Lung (tissue), 17 donors: ENCODE measurements at places on chromosomes 4 and X.

GRCh38 chr4:176377780-176378179, 58.0 kb downstream of the SPCS3 start:
- DNase-seq = peak; percentile 10

DNA sequence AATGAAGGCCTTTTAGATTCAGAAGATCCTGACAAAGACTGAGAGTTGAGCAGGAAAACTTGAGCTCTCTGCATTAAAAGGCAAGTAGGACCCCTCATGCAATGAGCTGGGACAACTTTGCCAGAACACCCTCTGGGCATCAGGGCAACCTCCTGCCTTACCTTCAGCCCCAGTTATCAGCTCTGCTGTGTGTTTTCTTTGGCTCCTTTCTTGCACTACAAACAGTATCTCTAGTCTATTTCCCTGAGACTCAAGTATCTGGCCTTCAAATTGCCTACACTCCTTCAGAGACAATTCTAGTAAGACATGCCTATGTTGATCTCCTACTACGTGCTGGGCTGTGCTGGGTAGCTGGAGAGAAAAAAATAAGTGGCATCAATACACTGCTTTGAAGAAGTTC, 192.2 kb downstream of the MID1IP1 start:
- DNase-seq = no peak

- DNase-seq = peak; percentile 37
Measured at GRCh38 chr4:8607603-8608481, 15.3 kb downstream of the CPZ start.

DNA sequence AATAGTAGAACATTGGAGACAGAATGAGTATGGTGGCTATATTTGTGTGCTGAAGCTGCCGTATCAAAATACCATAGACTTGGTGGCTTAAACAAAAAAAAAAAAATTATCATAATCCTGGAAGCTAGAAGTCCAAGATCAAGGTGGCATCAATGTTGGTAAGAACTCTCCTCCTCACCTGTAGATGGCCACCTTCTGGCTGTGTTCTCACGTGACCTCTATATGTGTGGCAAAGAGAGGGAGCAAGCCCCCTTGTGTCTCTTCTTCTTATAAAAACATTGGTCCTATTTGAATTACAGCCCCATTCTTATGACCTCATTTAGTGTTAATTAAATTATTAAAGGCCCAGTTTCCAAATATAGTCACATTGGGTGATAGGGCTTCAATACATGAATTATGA, 1640.9 kb upstream of the PCDH7 start:
- DNase-seq = no peak

DNA sequence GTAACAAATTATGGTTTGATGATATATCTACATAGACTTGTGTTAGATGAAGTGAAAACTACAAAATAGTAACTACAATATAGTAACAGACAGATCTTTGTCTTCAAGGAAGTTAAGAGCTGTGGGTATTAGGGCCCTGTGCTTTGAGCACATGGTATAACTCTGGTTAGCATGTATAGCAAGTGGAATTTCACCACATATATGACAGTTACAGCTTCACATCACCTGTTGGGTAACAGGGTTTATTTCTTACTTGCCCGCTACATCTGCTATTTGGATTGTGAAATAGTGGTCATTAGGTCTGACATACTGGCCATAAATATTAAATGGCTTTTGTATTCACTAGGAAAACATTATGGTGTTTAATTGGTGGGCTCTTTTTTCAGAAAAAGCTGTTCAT, 20.2 kb downstream of the OFD1 start:
- no peak for DNase-seq

GRCh38 chrX:18654875-18655836, 16.8 kb downstream of the RS1 start:
- no peak for DNase-seq

DNA sequence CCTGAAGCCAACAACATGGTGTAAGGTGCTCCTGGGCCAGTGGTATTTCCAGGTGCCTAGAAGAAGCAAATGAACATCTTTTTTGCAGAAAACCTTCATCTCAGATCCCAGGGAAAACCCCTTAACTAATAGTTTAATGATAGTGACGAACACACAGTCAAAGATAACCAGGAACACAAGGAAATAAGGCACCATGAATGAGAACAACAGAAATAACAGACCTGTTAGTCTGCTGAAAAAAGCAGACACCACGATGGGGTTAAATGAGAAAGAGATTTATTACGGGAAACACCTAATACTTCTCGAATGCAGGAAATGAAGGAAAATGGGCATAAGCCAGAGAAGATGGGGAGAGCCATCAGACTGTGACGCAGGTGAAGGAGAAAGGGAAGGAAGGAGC, 30.6 kb upstream of the WWC2 start:
- DNase-seq = no peak

- no peak for DNase-seq
Measured at GRCh38 chr4:77175201-77175611, 18.2 kb downstream of the CCNG2 start.

DNA sequence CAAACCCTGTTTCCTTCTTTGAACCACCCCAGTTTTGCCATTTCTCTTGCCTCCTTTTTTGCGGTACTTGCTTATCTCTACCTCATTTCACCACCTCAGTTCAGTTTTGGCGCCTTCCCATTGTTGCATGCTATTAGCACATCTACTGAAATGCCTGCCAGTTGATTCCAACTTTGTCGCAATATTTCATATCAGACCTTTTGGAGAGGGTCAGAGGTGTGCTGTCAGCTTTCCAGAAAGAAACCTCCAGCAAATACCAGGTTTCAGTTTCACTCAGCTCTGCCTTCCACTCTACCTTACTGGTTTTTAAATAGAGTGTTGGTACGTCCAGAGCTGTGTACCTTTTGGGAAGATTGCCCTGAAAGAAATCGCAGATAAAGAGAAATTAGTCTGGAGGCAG, 91.9 kb upstream of the CPEB2 start:
- no peak for DNase-seq

DNA sequence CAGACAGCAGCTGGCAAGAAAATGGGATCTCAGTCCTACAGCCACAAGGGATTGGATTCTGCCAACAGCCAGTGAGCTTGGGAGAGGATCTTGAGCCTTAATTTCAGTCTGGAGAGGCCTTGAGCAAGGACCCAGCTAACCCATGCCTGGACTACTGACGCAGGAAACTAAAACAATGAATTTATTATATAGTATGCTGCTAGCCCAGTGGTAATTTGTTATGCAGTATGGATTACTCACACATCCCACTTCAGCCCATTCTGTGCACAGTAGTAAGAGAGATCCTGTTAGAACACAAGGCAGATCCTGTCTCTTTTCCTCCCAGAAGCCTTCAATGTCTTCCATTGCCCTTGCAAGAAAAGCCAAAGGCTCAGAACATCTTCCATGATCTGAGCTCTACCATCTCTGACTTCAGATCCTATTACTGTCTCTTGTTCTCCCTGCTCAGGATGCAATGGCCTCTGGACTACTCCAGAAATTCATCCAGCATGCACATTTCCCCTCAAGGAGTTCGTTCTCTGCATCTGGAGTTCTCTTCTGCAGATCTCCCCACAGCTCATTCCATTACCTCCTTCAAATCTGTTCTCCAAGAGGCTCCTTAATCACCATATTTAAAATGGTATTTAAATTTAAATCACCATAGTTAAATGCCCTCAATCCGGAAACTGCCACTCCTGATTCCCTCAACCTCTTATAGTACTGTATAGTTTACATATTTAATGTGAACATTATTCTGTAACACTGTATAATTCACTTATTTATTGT, 27.6 kb downstream of the SMIM20 start:
- no peak for DNase-seq

DNA sequence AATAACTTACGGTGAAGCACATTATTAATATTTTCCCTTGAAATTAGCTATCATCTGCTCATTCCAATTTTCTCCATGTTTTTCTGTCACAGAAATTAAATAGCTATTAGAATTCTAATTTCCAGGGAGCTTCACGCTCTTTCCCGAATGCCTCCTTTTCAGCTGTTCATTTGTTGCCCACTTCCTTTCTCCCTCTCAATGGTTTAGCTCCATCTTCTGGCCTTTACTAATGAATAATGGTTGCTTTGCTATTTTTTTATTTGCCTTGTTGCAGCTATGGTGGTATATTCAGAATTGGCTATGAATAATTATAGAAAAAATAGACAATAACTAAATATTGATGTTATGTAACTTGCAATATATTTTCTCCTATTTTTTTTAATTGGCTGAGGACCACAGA, 70.5 kb downstream of the GRIA2 start:
- peak; percentile 15 for DNase-seq

- DNase-seq = no peak
Measured at GRCh38 chr4:186241616-186242015, 14.3 kb downstream of the KLKB1 start.

DNA sequence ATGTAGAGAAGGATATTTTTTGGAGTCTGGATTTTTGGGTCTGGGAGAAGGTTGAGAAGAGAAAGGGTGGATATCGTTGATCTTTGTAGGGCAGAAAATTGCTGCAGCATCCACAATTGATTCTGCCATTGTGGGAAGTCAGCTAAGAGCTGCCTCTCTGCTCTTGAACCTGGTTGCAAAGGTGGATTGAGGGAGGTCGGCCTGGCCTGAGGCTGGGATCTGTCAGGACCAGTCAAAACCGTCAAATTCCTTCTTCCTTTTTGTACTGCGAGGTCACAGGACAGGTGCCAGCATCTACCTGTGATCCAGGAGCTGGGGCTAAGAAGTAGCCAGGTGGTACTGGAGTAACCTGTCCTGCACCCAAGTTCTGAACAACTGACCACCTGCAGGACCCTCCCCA, 93.7 kb downstream of the SHOX start:
- no peak for DNase-seq

- no peak for DNase-seq
Measured at GRCh38 chrX:71989768-71990426, 79.3 kb downstream of the NHSL2 start.

DNA sequence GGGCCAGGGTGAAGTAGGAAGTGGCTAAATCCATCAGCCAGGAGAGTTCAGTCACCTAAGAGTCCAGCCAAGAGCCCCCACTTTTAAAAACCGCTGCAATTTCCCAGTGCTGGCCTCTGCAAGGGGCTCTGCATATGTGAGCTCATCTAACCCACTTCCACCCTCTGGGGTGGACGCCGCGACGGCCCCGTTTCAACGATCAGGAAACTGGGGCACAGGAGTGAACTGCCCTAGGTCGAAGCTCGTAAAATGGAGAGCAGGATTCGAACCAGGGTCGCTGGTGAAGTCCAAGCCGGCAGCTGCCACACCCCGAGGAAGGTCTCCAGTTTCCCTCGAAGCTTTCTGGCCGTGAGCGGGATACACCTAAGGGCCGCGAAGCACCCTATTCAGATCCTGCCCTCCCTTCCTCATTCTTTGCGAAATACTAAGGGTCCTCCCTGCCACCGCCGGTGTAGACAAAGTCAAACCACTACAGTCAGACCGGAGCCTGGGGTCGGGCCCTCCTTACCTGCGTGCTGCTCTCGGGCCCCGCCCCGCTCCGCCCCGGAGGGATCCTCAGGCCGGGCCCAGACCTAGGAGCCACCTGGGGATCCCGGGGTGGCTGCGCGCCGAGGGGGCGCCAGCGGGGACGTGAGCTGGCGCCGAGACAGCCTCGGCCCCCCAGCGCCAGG, 446 bp downstream of the EVC2 start:
- peak; percentile 15 for DNase-seq

DNA sequence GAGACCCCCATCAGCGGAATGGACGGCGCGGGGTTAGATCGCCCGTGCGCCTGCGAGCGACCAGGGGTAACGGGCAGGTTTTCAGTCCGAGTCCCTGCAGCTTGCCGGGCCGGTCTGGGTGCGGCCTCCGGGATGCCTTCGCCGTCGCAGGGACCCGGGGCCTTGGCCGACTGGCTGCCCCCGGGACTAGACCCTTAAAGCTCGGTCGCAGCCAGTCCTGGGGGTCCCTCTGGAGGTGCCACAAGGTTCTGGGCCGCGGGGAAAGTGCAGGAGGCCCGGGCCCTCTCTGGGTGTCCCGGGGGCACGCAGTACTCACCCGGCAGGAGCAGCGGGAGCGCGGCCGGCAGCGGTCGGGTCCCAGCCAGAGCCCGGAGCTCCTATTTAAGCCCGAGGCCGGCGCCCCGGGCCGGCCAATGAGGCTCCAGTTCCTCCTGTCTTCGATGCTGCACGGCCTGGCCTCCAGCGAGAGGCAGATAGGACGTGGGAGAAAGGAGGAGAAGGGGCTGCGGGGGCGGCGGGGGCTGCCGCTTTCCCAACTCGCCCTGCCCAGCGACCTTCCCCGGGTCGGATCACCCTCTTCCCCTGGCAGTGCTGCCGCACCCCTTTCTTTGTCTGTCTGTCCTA, at the start of gene SPON2:
SPON2 (minus strand) TSS at position 356 of the 624 bp plus-strand sequence.
- DNase-seq = no peak

DNA sequence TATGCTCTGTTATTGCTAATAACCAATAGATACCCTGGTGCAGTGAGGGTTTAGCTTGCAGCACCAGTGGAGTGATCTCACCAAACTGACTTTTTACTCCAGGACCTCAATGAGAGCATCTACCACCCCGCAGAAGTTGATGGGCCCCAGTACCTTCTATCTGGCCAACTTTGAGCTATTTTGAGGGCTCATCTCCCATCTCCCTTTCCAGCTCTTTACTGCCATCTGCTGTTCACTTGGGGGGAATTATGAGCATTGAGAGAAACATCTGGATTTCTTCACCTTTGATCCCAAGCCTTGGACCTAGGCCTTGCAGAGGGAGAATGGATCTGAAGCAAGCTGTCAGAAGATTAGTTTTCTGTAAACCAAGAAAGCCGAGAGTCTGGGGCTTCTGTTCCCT, 143.6 kb downstream of the TMEM164 start:
- peak; percentile 74 for DNase-seq

DNA sequence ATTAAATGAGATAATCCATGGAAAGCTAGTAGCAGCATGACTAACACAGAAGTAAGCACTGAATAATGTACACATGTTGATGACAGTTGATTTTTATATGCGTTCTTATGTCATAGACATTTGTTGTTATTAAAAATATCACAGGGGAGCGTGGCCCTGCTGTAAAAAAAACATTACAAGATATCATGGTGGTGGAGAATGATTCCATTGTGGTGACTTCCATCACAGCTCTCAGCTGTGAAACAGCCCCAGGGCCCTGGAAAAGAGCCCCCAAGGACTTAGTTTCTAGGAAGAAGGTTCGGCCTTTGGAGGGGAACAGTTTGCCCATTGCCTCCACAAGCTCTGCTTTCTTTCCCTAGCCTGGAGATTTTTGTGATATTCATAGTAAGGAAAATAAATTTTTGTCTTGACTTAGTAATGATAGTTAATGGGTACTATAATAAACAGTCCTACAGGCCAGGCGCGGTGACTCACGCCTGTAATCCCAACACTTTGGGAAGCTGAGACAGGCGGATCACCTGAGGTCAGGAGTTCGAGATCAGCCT, 49.9 kb downstream of the FAM114A1 start:
- no peak for DNase-seq

- DNase-seq = no peak
Measured at GRCh38 chrX:25016361-25016671, 551 bp upstream of the ARX start.

- no peak for DNase-seq
Measured at GRCh38 chr4:75002381-75002780, 69.5 kb downstream of the PARM1 start.
